SK-N-SH treated with all-trans-retinoic acid at 6 μM for 48 hours (cell line): ENCODE measurements at places on chromosomes 12 and 14.

- ATAC-seq: no peak
Measured at GRCh38 chr12:75583355-75583754, 71.9 kb upstream of the KRR1 start.

DNA sequence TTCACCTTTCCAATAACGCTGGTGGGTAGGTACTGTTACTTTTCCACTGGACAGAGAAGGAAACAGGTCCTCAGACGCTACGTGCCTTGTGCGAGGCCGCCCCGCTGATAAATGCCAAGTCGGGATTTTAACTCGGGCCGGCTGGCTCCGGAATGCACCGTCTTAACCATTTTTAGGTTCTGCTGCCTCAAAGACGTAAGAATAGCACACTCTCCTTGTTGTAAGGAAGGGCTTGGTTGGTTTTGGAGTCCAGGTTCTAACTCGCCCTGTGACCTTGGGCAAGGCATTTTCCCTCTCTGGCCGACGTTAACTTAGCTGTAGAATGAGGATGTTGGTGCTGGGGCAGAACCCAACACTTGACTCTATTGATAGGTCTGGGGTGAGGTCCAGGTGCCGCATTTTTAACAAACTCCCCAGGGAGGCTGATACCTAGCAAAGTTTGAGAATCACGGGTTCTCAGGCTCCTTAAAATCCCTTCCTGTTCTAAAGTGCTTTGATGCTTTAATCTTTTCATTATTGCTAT lies 814 bp downstream of the ANKRD13A start:
- ATAC-seq: peak; percentile 3; the same call in 2 of the 3 replicates

GRCh38 chr12:5718073-5718472 lies 227.0 kb downstream of the ANO2 start:
- no peak for ATAC-seq

DNA sequence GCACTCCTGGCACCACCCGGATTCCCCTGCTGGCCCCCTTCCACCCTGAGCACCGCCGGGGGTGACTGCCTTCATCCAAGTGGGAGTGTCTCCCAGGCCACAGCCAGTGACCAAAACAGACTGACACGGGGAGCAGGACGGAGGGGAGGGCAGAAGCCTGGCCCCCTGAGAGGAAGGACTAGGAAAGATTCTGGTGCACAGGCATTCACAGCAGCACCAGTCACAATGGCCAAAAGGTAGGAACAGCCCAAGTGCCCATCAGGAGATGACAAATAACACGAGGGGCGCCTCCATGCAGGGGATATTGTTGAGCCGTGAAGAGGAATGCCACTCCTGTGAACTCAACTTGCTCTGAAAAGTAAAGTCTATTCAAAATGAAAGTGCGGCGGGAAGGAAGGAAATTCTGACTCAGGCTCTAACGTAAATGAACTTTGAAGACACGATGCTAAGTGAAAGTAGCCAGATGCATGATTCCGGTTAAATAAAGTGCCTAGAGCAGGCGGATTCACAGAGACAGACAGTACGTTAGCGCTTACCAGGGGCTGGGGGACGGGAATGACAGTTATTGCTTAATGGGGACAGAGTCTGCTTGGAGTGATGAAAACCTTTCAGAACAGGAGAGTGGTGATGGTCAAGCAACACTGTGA lies 146.1 kb upstream of the NCOR2 start:
- ATAC-seq: peak; percentile 73

- no peak for ATAC-seq
Measured at GRCh38 chr14:77105145-77105939, 7.3 kb downstream of the CIPC start.

GRCh38 chr14:41377932-41378331 lies 228.7 kb upstream of the LRFN5 start:
- ATAC-seq: no peak

DNA sequence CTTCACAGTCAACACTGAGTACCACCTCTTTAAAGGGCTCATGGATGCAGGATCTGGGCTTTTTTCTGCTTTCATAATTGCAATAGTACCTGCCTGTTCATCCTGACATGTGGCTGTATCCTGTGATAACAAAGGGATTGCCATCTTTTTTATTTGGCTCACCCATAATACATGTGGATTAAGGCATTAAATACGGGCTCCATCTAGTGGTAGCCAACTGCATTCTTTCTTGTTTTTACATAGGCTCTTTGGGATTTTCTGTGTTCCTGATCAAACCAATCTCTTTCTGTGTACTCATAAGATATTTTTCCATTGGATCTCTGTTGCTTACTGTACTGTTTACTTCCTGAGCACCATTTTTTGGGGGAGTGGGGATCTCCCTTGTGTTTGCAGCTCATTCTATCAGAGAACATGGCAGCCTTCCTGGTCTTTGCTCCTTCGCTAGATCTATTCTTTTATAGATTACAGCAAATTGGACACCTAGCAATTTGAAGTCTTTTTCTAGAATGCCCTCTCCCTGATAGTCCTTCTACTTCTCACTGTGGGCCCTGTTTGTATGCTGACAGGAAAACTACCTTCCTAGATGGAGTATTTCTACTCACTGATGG lies 723.4 kb upstream of the MDGA2 start:
- ATAC-seq: peak; percentile 44; the same call in 1 of the 3 replicates

- no peak for ATAC-seq
Measured at GRCh38 chr12:132469423-132469822, 20.5 kb upstream of the FBRSL1 start.

DNA sequence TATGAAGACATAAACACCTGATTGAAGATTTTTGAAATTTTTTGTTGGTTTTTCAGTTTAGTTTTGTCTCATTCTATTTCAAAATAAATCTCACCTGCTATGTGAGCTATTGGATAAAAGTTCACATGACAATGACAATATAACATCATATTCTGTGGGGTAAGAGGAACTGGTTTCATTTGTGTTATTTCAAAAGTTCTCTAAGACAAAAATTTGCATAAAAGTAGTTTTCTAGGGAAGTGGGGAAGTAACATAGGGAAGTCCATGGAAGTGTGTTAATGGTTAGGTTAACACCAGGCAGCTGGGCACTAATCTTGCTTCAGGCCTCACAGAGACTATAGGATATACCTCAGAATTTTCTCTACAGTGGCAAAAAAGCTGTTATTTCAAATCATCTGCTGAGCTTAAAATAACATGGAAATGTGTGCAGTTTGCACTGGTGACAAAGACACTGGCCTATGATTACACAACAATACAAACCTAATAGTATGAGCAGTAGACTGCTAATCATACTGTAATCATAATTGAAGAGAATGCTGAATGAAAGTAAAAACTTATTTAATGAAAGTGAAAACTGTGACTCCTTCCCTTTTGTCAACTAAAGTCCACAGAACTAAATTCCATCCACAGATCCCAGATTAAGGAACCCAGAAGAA lies 710.6 kb upstream of the TMEM132C start:
- ATAC-seq: no peak

DNA sequence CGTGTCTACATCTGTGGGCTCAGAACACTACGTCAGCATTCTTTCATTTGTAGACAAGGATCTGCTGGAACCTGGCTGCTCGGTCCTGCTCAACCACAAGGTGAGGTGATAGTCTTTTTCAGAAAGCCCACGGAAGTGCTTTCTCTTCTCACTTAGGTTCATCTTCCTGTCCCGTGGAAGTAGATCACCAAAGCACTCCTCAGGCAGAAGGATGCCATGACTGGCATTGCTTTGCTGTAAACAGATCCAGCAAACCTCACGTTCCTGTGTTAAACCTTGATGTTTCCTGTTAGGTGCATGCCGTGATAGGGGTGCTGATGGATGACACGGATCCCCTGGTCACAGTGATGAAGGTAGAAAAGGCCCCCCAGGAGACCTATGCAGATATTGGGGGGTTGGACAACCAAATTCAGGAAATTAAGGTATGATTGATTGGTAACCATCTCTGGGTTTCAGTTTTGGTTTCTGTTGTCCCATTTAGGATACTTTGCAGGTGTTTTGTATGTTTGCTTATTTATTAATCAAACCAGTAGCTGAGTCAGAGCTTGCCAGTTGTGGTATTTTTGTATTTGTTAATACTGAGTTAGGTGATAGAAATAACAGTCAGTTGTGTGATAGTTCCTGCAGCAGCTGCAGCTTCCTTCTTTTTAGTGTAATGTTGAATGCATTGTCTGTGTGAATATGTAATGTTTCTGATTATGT lies 7.5 kb downstream of the PSMC1 start:
- no peak for ATAC-seq

DNA sequence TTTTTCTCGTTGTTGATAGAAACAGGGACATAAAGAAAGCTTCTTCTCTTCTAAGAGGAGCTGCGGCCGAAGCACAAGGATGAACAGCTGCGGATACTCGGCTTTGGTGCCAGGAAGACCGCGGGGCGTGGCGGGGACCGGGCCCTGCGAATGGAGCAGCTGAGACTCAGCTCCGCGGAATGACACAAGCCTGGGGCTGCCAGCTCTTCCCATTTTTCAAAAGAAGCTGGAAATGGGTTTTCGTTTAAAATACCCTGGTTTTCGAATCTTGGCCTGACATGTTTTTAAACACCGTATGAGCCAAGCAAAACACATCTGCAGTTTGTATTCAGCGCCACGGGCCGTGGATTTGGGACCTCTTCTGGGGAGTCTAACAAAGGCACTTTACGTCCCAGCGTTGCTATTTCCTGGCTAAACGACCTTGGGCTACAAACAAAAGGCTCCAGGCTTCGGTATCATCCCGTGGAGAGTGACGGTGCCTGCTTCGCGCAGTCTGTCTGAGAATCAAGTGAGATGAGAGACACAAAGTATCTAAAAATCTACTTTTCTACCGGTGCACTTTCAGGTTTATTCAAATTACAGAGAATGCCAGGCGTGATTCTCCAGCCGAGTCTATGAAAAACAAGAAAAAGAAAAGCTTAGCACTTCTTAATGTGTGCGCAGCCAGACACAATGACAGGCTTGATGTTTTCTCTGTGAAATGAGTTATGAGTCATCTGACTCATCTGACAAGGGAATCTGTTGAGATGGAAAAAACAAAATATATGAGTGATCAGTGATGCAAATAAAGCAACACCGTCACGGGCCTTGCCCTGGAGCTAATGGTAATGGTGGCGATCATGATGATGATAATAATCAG lies 114.0 kb upstream of the TMEM132D start:
- ATAC-seq: no peak

- no peak for ATAC-seq
Measured at GRCh38 chr14:85702997-85703396, 173.1 kb downstream of the FLRT2 start.

GRCh38 chr12:77087427-77087826 lies 22.1 kb upstream of the E2F7 start:
- peak; percentile 67 for ATAC-seq

DNA sequence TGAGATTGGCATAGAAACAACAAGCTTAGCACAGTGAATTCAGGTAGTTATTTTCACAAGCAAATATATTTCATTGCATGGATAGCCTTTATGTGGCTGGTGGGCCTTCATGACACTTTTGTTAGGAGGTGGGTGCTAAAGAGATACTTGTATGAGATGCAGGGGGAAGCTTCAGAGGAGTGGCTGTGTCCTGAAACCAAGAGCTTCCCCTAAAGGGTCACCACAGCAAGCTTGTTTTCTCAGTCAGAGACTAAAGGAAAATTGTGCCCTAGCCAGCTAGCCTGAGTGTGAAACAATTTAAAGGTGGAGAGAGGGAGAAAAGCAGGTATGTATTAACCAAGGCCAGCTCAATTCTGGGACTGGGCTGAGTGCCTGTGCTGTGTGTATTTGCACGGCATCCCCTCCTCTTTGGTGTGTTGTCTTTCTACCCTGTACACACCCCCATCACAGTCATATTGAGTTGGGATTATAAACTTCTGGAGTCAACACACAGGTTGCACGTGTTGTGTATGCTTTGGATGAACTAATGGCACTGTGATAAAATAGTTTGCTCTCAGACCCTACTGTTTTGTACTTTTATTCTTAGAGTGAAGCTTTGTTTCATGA lies 79.2 kb downstream of the RASSF8 start:
- ATAC-seq: no peak

GRCh38 chr12:64186789-64187188 lies 35.3 kb downstream of the KICS2 start:
- peak; percentile 16; the same call in 2 of the 3 replicates for ATAC-seq

- ATAC-seq: no peak
Measured at GRCh38 chr12:127340381-127340780, 926.6 kb upstream of the TMEM132C start.

GRCh38 chr12:115930336-115930735 lies 347.2 kb downstream of the MED13L start:
- no peak for ATAC-seq

- ATAC-seq: peak; percentile 47
Measured at GRCh38 chr12:58288190-58288589, 346.8 kb downstream of the ATP23 start.

DNA sequence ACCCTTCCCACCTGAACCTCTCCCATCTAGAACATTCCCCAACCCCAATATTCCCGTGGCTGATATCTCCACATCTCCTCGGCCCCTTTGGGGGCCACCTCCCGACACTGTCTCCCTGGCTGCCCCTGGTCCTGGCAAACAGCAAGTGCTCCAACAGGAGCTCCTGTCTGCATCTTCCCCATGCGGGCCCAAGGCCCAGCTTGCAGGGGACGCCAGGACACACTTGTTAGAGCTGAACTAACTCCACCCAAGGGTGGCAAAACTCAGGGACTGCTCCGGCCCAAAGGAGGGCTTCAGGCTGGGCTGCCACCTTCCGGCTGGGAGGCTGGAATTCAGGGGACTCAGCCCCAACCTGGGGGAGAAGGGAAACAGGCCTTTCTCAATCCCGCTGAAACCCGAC lies 106.6 kb downstream of the NCOR2 start:
- ATAC-seq: no peak

- no peak for ATAC-seq
Measured at GRCh38 chr12:66944365-66944764, 265.5 kb upstream of the GRIP1 start.

- ATAC-seq: no peak
Measured at GRCh38 chr14:104583424-104584306, 4.1 kb downstream of the C14orf180 start.

DNA sequence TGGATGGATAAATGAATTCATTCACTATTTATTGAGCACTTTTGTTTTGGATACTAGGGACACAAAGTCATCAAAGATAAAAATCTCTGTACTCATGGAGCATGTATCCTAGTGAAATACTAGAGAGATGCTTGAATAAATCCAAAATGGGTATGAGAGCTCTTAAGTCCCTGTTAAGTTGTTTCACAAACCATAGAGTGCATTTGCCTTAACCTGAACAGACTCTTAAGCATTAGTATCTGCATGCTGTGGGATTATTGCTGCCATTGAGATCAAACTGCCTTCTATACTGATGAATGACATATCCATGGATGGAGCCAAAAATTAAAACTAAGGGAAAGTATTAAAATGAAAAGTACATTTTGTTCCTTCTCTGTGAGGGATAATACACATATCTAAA lies 206.5 kb upstream of the KRR1 start:
- ATAC-seq: no peak

DNA sequence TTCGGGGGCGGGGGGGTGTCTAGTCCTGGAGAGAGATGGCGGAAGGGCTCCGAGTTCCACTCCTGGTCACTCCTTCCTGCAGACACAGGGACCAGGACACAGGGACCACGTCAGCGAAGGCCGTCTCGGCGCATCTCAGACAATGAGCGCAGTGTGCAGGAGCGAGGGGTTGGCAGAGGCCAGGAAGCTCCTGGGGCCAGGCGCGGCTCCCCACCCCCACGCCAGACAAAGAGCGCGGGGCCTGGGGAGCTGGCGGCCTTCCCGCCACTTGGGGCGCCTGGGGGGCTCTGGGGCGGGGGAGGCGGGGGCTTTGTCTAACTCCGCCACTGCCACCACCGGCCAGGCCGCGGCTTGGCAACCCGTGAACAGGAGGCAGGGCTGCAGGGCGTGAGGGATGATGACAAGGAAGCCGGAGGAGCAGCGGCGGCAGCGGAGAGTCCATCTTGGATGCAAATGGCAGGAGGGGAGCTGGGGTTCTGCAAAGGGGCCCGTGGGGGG lies 2.2 kb downstream of the CDK2AP1 start:
- peak; percentile 73 for ATAC-seq

- ATAC-seq: no peak
Measured at GRCh38 chr12:49928471-49928870, 22.1 kb upstream of the AQP2 start.

GRCh38 chr12:47207340-47207717 lies 127.6 kb upstream of the AMIGO2 start:
- no peak for ATAC-seq
